A172 (cell line): ENCODE measurements at places on chromosomes 4 and X. TPM values are rescaled to one million over a fixed set of nuclear protein-coding genes. Genes with fewer than 3 reads are reported as not detected.
A peak's percentile ranks its signal among the peaks of the same experiment; 100 is the strongest.

GRCh38 chr4:915595-915994 lies 16.5 kb downstream of the GAK start:
- DNase-seq, result no peak

- DNase-seq, result no peak
Observed at GRCh38 chrX:40267334-40268187, 169.8 kb upstream of the BCOR start.

GRCh38 chrX:39667736-39668482 lies 429.8 kb downstream of the BCOR start:
- no peak for DNase-seq

GRCh38 chr4:66123190-66123589 lies 452.9 kb upstream of the EPHA5 start:
- DNase-seq, result no peak

- DNase-seq, result no peak
Observed at GRCh38 chr4:63563288-63564014, 845.8 kb downstream of the TECRL start.

- DNase-seq, result peak; percentile 44
Observed at GRCh38 chr4:113476800-113477199, 284.7 kb downstream of the CAMK2D start.

DNA sequence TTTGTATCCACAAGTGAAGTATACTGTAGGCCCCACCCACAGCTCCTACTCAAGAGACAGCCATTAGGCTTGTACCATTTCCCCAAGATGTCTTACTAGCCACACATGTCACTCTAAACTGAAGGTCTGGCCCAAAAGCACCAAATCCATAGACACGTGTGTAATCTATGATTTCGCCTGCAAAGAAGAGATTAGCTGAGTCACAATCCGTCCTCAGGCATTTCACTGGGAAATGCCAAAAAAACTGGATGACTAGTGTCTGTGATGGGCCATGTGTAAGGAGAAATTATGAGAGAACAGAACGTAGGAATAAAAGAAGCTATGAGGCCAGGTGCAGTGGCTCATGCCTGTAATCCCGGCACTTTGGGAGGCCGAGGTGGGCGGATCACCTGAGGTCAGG lies 21.9 kb upstream of the RP2 start:
- DNase-seq, result no peak

- no peak for DNase-seq
Observed at GRCh38 chr4:1400191-1400805, 5.9 kb downstream of the NKX1-1 start.

- no peak for DNase-seq
Observed at GRCh38 chrX:139167282-139167681, 363.3 kb upstream of the F9 start.

Gene ZFP42
- 0.03 TPM in 1 of 2 replicates, not detected in the other for total RNA-seq

DNA sequence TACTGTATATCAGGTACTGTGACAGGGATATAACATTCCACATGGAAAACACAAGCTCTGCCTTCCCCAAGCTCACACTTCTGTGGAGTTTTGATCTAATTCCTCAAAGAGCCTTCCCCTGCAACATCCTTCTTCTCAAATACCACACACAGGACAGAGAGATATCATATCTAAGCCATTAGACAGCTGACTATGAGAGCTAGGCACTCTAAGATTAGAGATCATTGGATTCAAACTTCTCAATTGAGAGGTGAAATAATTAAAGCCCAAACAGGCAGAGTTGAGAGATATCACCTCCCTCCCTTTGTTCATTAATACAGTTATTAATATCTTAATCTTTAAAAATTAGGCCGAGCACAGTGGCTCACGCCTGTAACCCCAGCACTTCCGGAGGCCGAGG lies 25.0 kb downstream of the TEC start:
- no peak for DNase-seq

Gene GPR78
- total RNA-seq, result 0.12 and 0.59 TPM in 2 replicates

Gene TACR3
- not detected in 2 replicates for total RNA-seq

GRCh38 chr4:124644621-124645020 lies 67.9 kb downstream of the ANKRD50 start:
- DNase-seq, result no peak

GRCh38 chr4:120286813-120287212 lies 220.2 kb upstream of the MAD2L1 start:
- no peak for DNase-seq

DNA sequence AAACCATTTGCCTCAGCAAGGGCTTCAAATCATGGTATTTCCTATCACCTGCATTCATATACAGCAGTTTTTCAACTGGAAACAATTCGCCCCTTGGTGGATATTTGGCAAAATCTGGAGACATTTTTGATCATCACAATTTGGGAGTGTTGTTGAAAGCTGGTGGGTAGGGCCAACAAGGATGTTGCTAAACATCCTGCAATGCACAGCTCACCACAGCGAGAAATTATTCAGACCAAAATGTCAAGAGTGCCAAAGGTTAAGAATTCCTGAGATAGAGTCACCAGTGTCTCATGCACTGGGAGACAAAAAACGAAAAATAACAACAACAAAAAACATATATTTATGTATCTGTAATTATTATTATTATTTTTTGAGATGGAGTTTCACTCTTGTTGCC lies 435.2 kb upstream of the CTSO start:
- DNase-seq, result peak; percentile 34

- no peak for DNase-seq
Observed at GRCh38 chrX:81355436-81355835, 153.5 kb downstream of the SH3BGRL start.

DNA sequence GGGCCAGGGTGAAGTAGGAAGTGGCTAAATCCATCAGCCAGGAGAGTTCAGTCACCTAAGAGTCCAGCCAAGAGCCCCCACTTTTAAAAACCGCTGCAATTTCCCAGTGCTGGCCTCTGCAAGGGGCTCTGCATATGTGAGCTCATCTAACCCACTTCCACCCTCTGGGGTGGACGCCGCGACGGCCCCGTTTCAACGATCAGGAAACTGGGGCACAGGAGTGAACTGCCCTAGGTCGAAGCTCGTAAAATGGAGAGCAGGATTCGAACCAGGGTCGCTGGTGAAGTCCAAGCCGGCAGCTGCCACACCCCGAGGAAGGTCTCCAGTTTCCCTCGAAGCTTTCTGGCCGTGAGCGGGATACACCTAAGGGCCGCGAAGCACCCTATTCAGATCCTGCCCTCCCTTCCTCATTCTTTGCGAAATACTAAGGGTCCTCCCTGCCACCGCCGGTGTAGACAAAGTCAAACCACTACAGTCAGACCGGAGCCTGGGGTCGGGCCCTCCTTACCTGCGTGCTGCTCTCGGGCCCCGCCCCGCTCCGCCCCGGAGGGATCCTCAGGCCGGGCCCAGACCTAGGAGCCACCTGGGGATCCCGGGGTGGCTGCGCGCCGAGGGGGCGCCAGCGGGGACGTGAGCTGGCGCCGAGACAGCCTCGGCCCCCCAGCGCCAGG lies 446 bp downstream of the EVC2 start:
- no peak for DNase-seq

DNA sequence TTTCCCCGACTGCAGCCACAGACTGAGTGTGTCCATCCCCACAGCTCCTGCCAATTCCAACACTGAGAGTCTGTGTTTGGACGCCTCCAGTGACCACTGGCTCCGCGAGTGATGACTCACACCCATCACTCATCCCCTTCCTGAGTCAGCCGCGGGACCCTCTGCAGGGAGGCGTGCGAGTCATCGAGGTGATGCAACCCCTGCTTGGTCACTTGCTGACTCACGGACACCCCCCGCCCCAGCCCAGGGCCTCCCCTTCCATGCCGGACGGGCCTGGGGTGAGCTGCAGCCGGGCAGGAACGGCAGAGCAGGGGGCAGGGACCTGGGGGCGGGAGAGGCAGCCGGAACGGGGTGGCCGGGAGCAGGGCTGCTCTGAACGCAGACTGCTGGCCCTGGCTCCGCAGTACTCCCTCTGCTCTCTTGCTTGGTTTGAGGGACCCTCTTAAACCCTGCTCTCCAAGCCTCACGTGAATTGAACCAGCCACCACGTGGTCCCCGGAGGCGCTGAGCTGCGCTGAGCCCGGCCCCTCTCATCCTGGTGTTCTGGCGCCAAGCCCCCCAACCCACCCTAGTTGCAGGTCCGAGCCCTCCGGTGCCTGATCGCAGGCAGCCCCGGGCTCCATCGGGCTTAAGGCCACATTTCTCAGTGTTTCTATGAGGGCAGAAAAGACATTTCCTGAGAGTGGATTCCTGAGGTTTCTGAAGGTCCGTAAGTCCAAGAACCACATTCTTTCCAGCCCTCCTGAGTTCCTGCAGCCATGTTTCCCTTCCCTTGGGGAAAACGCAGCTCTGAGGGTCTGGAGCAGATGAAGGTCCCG lies 32.4 kb downstream of the FGFRL1 start:
- DNase-seq, result peak; percentile 99

Gene RPL10
- 2,649 and 4,739 TPM in 2 replicates for total RNA-seq
